ENCODE measurements at places on chromosomes 3 and 15.

GRCh38 chr3:32109256-32109655 is 2.8 kb downstream of the GPD1L start:
- DNase-seq: peak; percentile 27

DNA sequence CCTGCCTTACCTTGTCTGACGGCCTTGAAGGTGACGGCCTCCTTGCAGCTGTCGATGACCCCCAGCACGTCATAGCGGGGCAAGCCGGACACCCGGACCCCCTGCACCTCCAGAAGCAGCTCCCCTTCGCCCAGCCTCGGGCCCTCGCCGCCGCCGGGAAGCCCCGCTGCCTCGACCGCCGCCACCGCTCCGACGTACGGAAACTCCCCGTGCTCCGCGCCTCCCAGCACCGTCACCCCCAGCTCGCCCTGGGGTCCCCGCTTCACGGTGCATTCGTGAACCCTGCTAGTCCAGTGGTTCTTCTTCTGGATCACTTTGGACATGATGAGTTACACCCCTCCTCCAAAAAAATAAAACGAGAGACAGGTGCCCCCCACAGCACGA is 740 bp downstream of the MAGI1 start:
- no peak for DNase-seq

DNA sequence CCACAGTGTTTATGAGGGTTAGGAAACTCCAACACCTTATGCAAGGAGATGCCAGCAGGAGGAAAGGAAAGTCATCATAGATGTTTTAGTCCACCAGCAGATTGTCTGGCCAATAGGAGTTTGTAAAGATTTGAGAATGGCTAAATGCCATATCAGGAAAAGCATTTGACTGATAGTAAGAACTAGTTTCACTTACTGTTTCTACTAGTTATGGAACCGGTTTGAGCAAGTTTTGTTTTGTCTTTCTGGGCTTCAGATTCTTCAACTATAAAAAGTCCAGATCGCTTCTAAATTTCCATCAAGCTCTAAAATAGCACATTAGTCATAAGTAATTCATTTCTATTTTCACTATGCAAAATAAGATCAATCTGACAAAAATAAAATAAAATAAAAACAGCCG is 254.8 kb upstream of the TMCO5A start:
- DNase-seq: no peak

- DNase-seq: peak; percentile 44
These were observed 127.2 kb upstream of the STT3B start for GRCh38 chr3:31405515-31405914.

GRCh38 chr3:45964139-45964538 is 20.9 kb downstream of the CXCR6 start:
- no peak for DNase-seq

DNA sequence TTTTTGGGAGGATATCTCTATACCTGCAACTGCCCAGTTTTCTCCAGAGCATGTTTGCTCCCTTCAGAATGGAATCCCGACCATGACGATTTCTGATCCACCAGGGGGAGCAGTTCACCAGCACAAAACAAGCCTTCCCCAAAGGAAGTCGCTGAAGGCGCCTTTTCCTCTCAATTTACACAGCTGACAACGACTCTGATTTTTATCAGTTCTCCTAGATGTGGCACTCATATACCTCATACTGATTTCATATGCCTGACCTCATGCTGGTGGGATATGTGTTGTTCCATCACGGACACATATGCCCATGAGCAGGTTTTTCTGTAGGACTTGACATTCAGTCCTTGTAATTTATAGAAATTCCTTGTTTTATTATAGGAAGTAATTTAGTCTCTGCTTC is 1028.2 kb downstream of the MCTP2 start:
- DNase-seq: peak; percentile 85

Measured in mesendoderm (in vitro differentiated cells).